Stimulated activated CD8-positive, alpha-beta memory T cell treated with anti-CD3 and anti-CD28 coated beads, Interleukin-2, amount 100 ng/mL, for 1 hour (primary cell): ENCODE measurements at places on chromosomes 2 and 18.

- no peak for DNase-seq
Observed at GRCh38 chr2:64463781-64464180, 9.8 kb downstream of the LGALSL start.

DNA sequence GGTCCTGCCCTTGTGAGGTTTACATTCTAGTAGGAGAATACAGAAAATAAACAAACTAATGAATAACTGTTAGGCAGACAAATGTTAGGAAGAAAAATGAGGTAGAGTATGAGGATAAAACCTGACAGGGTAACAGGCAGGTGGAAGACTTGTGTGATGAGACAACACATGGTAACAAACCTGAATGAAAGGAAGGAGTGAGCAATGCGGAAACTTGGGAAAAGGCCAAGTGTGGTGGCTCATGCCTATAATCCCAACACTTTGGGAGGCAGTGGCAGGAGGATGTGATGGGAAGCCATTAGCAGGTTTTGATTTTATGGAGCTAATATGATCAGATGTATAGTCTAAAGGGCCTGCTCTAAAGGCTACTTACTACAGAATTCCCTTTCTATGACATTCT lies 74.2 kb downstream of the INO80D start:
- DNase-seq: no peak

DNA sequence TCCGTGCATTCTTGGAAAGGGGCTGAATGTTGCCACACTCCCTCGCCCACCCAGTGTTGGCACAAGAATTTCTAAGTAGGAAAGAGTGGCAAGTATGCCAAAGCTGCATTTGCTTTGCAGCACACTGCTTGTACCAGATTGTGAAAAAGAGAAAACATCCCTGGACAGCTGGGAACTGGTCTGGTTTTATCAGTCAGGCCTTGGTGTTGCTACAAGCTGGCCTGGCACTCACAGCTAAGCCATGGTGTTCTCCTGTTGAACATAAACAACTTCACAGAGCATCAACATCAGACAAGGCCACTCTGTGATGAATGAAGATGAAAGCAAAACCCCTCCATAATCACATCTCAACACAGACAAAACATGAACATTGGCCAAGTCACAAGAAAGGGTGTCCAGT lies 4.2 kb upstream of the TRABD2A start:
- no peak for DNase-seq

GRCh38 chr2:43725711-43726246 lies 48.1 kb upstream of the DYNC2LI1 start:
- DNase-seq: no peak

- no peak for DNase-seq
Observed at GRCh38 chr2:78979380-78980151, 45.9 kb upstream of the REG3G start.

GRCh38 chr2:1847846-1848598 lies 103.7 kb upstream of the PXDN start:
- no peak for DNase-seq

GRCh38 chr2:3343012-3343411 lies 34.6 kb downstream of the EIPR1 start:
- DNase-seq: no peak

- DNase-seq: no peak
Observed at GRCh38 chr2:11711751-11712150, 34.7 kb upstream of the LPIN1 start.

DNA sequence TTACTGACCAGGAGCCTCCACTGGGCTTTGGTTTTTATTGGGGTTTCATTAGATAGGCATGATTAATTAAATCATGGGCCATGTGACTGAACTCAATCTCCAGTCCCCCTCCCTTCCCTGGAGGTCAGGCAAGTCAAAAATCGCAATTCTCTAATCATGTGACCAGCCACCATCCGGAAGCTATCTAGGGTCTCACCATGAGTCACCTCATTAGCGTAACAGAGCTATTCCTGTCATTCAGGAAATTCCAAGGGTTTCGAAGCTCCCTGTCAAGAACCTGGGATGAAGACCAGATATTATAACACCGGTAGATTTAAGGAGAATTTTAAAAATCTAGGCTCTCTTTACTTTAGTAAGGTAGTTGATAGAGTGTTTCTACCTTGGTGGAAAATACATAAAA lies 180.3 kb upstream of the TCF4 start:
- no peak for DNase-seq

DNA sequence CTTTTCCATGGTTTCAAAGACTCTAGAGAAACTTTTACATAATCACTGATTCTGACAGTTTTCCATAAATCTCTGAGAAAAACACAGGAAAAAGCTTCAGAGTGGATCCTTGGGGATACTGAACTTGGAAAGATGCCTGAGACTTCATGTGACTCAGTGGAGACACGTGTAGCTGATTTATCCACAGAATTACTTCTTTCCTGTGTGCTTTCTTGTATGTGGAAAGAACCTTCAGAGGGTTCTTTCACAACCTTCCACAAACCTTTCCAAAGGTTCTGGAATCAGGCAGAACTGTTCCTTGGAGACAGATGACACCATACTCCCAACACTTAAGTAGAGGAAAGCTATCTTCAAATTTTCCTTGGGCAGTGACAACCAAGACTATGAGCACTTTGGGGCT lies 207.2 kb downstream of the RND3 start:
- DNase-seq: no peak

DNA sequence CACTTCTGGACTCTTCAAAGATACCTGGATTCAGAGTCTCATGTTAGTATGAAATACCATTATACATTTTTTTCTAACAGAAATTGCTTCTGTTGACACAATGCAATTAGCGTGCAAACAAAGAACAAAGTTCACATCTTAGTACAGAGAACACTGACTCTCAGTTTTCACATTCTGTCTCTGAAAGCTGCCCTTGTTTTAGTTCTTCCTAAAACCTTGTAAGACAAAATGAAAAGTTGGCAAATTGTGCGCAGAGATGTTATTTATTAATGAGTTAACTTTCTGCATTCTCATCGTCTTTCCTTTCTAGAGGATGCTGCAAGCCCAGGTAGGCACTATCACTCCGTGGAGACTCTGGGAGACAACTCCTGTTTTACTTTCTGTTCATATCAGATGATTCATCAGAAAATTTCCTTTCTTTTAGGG lies 377.3 kb upstream of the POU3F3 start:
- DNase-seq: no peak

GRCh38 chr2:215521031-215521430 lies 85.2 kb upstream of the FN1 start:
- no peak for DNase-seq

GRCh38 chr2:10864861-10865636 lies 46.7 kb upstream of the KCNF1 start:
- no peak for DNase-seq

GRCh38 chr2:167944825-167945659 lies 302.4 kb downstream of the STK39 start:
- no peak for DNase-seq

- DNase-seq: no peak
Observed at GRCh38 chr18:48742706-48743475, 204.1 kb downstream of the CTIF start.

- DNase-seq: no peak
Observed at GRCh38 chr18:57426187-57426586, 9.0 kb upstream of the ONECUT2 start.

DNA sequence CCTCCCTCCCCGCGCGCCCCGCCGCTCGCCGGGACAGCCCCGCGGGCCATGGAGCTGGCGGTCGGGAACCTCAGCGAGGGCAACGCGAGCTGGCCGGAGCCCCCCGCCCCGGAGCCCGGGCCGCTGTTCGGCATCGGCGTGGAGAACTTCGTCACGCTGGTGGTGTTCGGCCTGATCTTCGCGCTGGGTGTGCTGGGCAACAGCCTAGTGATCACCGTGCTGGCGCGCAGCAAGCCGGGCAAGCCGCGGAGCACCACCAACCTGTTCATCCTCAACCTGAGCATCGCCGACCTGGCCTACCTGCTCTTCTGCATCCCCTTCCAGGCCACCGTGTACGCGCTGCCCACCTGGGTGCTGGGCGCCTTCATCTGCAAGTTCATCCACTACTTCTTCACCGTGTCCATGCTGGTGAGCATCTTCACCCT lies 865 bp downstream of the GALR1 start:
- no peak for DNase-seq

DNA sequence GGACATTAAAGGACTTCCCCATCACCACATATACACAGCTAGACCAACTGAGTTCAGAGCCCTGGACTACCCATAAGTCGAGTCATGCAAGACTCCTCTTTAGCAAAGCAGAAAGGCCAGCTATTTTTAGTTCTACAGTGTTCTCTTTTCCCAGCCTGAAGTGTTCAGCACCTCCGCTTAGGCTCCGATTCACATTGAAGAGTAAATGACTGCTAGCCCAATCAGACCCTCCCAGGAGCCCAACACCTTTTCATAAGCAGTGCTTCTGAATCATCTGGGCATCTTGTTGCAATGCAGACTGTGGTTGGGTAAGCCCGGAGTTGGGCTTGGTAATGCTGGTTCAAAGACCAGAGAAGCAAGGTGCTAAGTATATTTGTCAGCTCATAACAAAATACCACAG lies 138.6 kb upstream of the MSH6 start:
- no peak for DNase-seq

DNA sequence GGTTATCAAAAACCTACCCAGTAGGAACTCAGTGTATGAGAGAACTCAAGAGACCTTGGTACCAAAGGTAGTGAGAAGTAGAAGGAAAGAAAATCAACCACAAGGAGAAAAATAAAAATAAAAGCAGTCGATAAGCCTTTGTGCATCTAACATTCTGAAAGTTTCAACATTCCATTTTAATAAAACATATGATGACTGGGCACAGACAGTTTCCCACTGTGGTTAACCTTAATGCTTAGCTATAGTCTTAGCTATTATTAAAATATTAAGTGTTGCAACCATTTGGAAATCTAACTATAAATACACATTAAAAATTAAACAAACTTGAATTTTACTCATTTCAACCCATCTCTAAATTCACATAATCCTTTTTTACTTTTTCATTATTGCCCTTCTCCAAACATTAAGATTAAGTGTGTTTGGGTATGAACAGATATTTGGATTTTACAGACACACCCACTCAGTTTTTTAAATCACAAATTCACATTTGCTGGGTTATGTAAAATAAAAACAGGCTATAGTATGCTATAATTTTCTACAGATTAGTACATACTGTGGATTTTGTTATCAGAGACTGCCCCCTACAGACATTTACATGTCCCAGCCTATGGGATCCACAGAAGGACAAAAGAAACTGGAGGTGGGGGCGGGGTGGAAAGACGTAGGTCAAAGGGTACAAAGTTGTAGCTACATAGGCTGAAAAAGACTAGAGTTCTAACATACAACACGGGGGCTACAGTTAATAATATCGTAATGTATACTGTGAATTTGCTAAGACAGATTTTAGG lies 32.8 kb downstream of the SRBD1 start:
- no peak for DNase-seq

DNA sequence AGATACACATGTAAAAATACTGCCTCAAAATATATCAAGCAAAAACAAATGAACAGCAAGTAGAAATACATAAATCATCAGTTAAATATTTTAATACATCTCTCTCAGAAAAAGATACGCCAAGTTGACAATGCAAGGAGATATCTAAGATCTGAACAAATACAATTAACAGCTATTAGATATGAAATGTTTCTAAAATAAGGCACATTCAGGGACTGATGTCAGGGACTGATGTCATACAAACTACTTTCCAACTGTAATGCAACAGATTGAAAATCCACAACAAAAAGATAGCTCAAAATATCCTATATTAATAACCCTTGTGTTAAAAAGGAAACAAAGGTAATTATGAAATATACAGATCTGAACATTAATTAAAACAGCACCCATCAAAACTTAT lies 51.7 kb downstream of the TLK1 start:
- no peak for DNase-seq
